ENCODE measurements at places on chromosomes 2 and 18. TPM values are rescaled to one million over a fixed set of nuclear protein-coding genes. Genes with fewer than 3 reads are reported as not detected.
A peak's percentile ranks its signal among the peaks of the same experiment; 100 is the strongest.

The ADCYAP1 gene
- total RNA-seq: not detected

DNA sequence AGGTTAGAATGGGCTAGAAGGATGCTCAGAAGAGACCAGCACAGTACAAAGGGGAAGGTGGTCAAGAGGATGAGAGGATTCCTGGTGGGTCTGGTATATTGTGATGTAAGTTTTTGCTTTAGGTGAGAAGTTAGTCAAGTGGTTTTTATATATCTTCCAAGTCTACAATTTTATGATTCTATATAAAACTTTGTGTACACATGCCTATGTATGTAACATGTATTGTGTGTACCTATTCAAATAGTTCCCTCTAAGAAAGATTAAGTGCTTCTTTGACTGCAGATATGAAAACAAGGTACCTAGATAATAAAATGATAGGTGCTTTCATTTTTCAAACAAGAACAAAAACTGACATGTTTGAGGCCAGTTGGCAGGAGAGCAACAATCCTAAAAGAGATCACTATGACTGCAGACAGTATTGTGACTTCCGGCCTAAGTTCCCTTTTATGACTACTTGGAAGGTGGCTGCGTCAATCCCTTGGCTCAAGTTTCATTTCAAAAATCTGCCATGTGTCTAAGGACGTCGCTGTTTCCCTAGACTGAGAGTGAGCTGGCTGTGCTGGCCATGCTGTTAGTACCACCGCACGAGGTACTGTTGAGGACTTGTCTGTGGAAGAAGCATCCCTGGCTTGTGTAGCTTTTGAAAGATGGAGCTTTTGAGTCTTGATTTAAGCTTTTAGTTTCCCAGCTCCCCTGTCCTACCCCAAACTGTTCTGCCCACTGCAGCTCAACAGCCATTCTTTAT is 123.1 kb downstream of the PRPF40A start:
- no peak for DNase-seq

- no peak for DNase-seq
Measured at GRCh38 chr2:223956300-223956699, 963 bp upstream of the MRPL44 start.

The MEP1B gene
- total RNA-seq: not detected

- no peak for DNase-seq
Measured at GRCh38 chr2:102620332-102620731, 979 bp downstream of the SLC9A2 start.

The ZSCAN30 gene
- 14.0 TPM for total RNA-seq

GRCh38 chr18:6004119-6004518 is 108.8 kb upstream of the TMEM200C start:
- DNase-seq: no peak

- DNase-seq: no peak
Measured at GRCh38 chr18:55748227-55748738, 160.3 kb upstream of the TCF4 start.

- DNase-seq: peak; percentile 12
Measured at GRCh38 chr18:50441501-50441900, 66.7 kb downstream of the SKA1 start.

DNA sequence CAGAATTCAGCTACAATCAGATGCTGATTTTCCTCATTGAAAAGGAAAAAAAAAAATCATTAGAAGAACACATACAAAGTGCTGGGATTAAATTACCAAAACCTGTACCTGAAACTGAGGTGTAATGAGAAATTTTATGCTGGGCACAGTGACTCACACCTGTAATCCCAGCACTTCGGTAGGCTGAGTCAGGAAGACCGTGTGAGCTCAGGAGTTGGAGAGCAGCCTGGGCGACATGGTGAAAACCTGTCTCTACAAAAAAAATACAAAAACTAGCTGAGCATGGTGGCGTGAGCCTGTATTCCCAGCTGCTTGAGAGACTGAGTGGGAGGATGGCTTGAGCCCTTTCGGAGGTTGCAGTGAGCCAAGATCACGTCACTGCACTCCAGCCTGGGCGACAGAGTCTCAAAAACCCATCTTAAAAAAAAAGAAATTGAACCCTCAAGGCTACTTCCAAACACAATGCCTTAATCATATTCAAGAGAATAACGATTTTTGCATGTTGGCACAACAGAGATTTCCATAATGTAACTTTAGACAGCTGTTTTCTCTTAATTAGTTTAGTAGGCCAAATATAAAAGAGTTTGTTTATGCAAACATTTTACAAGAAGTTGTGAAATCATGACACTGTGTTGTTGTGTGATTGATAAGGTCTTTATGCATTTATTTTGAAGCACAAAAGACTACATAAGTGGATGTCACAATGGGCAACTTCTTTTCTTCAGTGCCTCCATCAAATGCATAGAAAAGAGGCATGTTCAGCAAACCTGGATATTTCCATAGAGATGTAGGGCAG is 63.9 kb downstream of the FAM161A start:
- no peak for DNase-seq

DNA sequence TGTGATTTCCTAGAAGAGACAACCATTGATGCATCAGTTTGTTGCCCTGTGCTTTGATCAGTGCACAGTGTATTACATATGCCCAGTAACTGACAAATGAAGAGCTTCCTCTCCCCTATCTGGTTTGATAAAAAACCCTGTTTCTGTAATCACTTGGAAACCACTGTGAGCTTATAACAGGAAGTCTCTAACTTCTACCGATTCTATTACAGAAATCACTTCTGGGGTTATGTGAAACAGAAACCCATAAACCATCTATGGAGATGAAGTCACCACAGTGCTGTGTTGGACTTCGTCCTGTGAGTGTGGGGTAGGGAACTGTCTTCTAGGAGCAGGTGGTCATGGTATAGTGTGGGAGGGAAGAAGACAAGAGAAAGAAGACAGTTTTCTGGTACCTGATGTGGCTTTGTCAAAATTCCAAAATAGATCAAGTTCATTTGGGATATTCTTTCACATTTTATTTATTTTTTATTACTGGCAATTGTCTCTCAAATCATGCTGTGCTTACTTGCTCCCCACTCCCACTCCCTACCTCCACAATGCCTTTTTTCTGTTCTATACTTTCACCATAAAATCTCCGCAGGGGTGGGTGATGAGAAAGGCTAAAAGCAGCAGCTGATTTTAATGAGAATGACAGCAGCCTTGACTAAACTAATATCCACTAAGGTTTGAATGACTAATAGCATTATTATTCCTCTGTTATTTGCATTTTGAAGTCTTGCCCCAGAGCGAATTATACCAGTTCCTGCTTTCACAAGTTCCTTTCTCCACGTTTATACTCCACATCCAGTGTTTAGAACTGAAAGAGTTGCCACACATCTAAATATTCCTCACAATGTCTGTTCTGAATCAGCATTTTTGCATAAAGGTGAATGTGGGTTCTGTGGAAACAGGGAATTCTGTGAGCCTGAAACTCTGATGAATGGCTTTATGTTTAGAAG is 41.7 kb upstream of the RND3 start:
- DNase-seq: no peak

DNA sequence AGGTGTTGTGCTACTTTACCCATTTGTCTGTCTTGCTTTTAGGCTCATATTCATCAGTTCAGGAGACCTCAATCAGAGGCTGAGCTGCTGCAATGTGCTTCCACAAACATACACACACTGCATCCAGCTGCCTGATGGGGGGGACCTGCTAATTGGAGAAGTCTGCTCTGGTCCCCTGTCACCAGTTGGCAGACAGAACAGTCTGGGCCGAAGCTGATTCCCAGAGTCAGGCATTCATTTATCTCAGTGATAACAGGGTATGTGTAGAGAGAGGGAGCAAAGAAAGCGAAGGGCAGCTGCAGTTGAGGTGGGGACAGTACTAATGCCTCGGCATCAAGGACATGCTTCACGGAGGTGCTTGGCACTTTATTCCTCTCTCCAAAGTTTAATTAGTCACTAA is 584.3 kb upstream of the PIK3C3 start:
- DNase-seq: no peak

DNA sequence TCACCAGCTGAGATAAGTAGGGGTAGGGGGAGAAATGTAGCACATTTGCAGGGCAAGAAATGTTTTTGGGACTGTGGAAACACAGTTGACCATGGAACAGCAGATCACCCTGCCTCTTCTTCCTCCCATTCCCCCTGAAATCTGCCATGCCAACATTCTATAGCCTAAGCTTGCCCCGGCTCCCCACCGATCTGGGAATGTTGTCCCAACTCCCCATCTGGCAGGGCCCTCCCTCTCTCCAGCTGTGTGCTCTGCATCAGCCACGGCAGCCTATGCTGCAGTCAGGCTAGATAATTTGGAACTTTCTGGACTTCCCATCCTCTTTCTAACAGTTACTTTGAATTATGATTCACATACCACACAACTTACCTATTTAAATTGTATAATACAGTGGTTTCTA is 425.1 kb upstream of the RAB6C start:
- no peak for DNase-seq

GRCh38 chr2:186688813-186689212 is 5.0 kb upstream of the FAM171B start:
- no peak for DNase-seq

DNA sequence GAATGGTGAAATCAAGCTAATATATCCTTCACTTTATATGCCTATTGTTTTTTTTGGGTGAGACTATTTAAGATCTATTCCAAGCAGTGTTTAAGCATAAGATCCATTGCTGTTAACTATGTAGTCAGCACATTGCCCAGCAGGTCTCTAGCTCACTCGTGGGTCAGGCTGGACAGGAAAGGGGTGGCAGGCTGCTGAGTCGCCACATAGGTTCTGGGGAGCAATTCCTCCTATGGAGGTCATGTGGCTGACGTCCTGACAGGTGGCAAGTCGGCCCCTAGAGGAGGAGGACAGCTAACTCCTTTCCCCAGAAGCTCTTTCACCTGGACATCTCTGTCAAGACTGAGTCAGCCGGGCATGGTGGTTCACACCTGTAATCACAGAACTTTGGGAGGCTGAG is 13.9 kb upstream of the RAB31 start:
- no peak for DNase-seq

GRCh38 chr2:96104487-96104861 is 11.9 kb downstream of the ADRA2B start:
- no peak for DNase-seq

GRCh38 chr2:127087791-127088495 is 19.0 kb downstream of the BIN1 start:
- no peak for DNase-seq

- DNase-seq: no peak
Measured at GRCh38 chr2:203077451-203077850, 62.8 kb downstream of the NBEAL1 start.

- DNase-seq: no peak
Measured at GRCh38 chr2:2898744-2899143, 478.9 kb downstream of the EIPR1 start.

The SP3 gene
- total RNA-seq: 98.9 TPM

- no peak for DNase-seq
Measured at GRCh38 chr2:191441496-191442214, 196.5 kb downstream of the MYO1B start.

DNA sequence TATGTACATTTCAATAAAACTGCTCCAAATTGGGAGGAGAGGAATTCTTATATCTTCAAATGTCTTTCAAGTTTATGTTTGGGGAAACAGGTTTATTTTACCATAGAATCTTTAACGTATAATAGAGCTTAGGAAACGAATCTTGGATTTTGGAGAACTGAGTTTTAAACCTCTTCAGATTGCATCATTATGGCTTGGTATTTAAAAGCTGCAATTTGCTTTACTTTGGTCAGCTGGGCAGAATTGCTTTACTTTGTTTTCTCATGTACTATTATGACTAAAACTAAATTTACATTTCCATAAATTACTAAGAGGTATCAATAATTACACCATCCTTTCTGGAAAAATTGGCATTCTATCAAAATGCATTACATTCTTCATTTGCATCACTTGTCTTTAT is 54.6 kb downstream of the BAZ2B start:
- no peak for DNase-seq

- no peak for DNase-seq
Measured at GRCh38 chr2:8433390-8433789, 248.5 kb upstream of the ID2 start.

DNA sequence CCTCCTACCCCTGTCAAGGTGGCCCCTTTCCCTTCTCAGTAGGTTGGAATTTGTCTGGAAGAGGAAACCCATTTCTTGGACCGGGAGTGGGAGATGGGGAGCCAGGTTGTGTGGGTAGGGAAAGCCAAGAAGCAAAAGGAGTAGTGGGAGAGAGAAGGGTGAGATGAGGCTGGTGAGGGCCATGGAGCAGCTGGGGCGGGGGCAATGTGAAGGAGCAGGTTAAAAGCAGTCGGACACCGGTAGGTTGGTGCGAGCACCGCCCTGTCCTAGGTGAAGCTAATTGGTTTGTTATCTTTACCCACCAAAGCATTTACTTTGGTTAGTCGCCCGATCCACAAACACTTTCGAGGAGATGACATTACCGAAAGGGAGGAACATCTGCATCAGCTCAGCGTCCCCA is 306.8 kb downstream of the CELF4 start:
- DNase-seq: no peak

DNA sequence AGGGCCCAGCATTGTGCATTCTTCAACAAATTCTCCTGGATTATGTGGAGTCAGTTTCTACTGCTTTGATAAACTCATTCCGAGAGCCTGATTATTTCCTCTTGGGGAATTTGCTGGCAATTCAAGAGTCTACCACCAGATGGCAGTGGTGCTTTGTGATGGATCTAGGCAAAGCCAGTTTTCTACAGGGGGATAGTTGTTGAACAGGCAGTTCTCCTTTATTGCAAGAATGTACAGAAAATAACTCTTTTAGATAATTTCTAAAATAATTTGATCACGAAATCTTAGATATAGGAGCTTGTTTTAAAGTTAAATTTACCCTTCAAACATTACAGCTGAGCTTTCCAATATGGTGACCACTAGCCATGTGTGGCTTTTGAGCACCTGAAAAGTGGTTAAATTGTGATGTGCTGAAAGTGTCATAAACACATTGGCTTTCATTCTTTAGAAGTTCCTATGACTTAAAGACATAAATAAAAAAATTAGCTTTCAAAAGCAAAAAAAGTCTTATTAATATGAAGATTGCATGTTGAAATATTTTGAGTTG is 66.7 kb upstream of the HAAO start:
- DNase-seq: peak; percentile 92
